Caco-2 (cell line): ENCODE measurements at places on chromosomes 11 and 22.

GRCh38 chr11:2999464-2999998, 7.4 kb upstream of the NAP1L4 start:
- no peak for DNase-seq

DNA sequence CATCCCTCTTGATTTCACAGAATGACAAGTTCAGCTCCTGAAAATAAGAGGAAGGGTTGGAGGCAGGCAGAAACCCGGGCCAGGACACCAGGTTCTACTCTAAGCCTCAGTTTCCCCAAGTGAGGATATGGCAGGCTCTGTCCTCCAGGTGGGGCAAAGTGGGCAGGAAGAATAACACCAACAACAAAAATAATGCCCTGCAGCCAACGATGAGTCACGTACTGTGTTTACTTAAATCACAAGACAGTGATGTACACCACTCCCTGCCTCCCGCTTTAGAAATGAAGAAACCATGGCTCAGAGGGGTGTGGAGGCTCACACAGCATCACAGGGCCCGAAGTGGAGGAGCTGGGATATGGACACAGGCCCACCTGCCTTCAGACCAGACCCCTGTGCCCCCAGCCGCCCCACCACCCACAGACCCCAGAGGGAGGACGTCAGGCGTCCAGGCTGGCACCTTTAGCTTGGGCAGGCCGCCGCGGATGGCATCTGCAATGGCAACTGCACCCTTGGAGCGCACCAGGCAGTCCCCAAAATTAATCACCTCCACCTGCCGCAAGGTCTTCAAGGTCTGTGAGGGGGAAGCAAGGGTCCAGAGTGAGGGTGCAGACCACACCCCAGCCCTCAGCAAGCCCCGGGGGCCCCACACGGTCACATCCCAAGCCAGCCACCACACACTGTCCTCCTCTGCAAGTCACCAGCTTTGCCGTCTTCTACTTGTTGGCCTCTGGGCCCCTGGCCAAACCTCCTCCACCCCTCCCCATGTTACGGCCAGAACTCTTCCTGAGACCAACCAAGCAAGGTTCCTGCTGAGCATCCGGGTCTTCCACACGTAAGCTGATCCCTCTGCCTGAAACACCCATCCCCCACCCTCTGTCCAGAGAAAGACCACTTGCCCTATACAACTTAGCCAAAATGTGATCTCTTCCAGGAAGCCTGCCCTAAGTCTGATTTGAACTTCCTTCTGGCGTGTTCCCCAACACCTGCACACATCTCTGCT, 15.8 kb upstream of the CHADL start:
- DNase-seq: no peak

GRCh38 chr11:47466201-47466600, 17.3 kb upstream of the RAPSN start:
- no peak for DNase-seq

DNA sequence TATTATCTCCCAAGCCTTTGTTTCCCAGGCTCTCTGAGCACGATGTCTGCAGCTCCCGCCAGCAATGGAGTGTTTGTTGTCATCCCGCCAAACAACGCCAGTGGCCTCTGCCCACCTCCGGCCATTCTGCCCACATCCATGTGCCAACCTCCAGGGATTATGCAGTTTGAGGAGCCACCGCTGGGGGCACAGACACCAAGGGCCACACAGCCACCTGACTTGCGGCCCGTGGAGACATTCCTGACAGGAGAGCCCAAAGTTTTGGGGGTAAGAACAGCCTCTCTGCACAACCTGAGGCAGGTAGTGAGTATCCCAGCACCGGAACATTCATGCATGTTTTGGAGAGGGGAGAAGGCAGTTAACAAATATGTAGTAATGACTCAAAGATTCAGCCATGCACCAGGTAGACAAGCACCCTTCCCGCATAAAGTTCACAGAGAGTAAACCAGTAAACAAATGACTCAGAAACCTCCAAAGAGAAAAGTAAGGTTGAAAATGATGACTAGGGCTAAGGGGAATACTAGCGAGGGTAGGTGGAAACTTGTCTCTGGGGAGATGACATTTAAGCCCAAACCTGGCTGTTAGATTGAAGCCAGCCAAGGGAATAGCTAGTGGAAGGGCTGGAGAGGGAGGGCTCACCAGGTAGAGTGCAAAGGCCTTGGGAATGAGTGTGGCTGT, 7.2 kb downstream of the MS4A15 start:
- DNase-seq: no peak

DNA sequence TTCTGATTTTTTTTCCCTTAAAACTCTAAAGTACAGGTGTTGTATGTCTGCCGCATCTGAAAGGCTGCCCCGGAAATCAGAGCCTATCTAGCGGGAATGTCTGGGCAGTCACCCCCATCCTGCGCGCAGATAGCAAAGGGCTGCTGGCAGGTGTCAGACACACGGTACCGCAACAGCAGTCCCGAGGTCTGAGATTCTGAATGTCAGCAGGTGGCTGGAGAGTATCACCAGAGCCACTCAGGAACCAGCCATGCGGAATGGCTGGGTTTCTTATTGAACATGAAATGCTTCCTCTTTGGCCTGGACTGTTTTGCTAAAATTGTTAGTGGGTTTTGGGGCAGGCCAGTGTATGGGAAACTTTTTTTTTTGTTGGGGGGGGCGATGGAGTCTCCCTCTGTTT, 53.3 kb downstream of the CERK start:
- DNase-seq: no peak

- DNase-seq: no peak
Observed at GRCh38 chr11:97359016-97359415, 969.2 kb downstream of the JRKL start.

- no peak for DNase-seq
Observed at GRCh38 chr11:72823105-72823804, 9.0 kb downstream of the ATG16L2 start.

DNA sequence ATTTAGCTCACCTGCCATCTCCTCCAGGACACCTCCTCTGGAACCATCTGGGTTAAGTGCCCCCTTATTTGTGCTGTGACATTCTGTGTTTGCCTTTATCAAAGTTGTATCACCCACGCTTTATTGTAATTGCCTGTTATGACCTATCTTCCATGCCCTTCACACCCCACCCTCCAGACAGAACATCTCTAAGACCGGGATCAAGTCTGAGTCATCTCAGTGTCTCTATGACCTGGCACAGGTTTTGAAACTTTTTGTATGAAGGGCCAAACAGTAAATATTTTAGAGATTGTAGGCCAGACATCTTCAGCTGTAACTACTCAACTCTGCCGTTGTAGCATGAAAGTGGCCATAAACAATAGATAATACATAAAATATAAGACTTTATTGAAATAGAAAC, 161.8 kb downstream of the SPON1 start:
- no peak for DNase-seq

DNA sequence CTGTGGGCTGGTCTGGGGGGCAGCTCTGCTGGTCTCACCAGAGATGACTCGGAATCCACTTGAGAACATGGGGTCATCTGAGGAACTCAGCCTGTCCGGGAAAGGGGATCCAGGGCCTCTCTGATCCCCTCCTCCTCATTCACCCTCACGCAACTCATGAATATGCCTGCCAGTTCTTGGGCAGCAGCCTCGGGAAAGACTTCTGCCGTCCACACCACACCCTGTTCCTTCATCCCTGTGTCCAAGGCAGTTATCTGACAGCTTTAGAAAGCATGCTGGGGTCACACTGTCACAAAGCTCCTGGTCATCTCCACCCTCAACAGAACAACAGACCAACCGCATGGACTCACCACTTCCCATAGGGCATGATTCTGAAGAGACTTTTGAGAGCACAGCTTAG, 88.3 kb downstream of the AMOTL1 start:
- no peak for DNase-seq

- no peak for DNase-seq
Observed at GRCh38 chr11:119344291-119345010, 2.1 kb downstream of the MFRP start.

- no peak for DNase-seq
Observed at GRCh38 chr11:2179516-2179915, 7.9 kb upstream of the TH start.

GRCh38 chr11:64786308-64786707, 8.0 kb upstream of the SF1 start:
- DNase-seq: no peak

DNA sequence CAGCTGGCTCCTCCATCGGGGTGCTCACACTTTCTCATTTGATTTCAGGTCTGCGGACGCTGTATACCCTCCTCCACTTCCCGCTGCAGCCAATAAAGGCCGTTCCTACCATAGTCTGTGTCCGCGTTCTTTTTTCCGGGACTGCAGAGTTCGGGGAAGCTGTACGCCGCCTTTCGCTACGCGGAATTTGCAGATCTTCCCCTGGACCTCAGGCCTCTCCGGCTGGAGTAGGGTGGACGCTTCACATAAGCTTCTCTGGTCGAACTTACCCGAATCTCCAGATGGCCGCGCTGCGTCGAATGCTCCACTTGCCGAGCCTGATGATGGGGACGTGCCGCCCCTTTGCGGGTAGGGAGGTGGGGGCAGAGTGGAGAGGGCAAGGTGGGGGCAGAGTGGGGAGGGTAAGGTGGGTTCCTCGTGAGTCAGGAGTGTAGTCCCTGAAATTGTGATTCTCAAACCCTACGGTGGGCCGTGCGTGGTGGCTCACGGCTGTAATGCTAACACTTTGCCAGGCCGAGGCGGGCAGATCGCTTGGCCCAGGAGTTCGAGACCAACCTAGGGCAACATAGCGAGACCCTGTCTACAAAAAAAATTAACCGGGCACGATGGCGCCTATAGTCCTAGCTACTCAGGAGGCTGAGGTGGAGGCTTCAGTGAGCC, 617 bp downstream of the CSKMT start:
- DNase-seq: peak; percentile 54

DNA sequence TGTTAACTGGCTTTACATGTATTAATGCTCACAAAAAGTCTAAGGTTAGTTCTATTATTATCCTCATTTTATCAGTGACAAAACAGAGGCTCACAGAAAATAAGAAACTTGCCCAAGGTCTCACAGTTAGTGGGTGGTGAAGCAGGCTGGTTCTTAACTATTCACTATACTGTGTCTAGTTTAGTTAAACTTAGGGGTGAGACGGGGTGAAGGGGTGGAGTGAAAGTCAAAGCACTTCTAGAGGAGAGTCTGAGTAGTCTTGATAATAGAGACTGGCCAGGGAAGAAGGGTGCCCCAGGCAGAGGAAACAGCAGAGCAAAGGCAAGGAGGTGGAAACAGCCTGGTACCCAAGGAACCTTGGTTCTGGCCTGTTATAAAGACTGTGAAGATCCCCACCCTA, 4.0 kb downstream of the ASCC2 start:
- DNase-seq: no peak

DNA sequence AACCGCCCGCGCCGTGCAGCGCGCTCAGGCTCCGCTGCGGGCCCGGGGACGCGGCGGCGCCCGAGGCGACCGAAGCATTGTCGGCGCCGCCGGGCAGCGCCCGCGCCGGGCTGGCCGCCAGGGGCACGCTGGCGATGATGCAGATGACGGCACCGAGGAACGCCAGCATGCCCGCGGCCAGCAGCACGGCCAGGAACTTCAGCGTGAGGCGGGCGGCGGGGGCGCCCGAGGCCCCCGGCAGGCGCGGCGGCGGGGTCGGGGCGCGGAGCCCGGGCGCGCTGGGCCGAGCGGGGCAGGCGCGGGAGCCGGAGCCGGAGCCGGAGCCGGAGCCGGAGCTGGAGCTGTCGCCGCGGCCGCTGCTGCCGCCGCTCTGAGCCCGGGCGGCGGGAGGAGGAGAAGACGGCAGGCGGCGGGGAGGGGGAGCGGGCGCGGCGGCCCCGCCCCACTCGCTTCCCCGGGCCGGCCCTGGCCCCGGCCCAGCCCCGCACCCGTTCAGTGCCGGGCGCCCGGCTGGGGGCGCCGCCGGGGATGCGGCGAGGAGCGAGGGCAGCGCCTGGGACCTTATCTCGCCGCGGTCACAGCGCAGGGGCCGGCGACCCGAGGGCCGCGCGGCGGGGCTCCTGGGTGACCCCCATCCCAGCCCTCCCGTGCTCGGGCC, at the start of gene NPTXR:
TSS of gene NPTXR (minus strand) at position 372 of the 658 bp plus-strand sequence.
- DNase-seq: peak; percentile 62

DNA sequence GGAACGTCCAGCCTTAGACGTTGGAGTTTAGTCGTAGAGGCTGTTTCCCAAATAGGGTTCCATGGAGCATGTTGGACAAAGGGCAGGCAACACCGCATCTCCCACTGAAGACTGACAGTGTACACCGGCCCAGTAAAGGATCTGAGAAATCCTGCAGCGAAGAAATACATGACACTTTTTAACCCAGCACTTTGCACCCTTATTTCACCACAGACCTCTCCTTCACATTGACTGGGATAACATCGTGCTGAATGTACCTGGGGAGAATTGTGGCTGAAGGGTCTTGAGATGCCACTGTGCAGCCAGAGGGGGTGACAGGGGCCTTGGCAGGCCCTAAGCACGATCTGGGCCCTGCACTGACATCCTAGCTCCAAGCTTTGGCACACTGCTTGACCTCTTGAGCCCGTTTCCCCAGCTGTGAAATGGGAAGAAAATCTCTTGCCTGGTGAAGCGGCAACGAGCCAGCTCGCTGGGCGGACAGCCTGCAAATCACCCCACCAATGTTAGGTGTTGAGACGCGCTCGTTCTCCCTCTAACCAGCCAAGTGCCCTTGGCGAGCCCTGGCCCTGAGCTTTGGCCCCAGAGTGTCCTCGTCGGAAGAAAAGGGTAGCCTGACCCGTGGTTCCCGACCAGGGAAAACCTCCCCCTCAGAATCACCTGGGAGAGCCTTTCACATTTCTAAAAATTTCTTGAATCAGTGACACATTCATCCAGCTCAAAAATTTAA, 13.4 kb downstream of the CD5 start:
- no peak for DNase-seq
